Activated T-helper 2 cell treated with anti-CD3 and anti-CD28 coated beads, Interferon-gamma antibody, Interleukin-2, Interleukin-4, amounts not matched to agents 10 μg/mL and 5 μg/mL and 100 μg/mL, durations not matched to agents 14 hours and 24 hours and 36 hours (primary cell): ENCODE measurements at places on chromosomes 16 and 17. TPM values are rescaled to one million over a fixed set of nuclear protein-coding genes. Genes with fewer than 3 reads are reported as not detected.

DNA sequence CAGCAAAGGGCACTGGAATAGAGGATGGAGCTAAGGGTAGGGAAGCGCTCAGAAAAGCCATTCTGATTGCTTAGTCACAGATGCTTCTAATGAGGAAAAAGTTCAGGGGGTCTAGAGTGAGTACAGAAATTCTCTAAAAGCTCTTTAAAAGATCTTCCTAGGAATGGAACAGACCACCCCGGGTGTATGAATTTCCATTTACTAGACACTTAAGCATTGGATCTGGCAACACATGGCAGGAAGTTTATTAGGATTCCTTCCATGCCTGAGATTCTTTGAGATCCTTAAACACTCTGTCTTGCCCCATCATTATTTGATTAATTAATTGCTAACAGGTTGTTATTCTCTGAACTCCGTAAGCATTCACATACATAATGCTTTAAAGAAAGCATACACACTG is 8.5 kb downstream of the KRTAP9-7 start:
- DNase-seq: no peak

DNA sequence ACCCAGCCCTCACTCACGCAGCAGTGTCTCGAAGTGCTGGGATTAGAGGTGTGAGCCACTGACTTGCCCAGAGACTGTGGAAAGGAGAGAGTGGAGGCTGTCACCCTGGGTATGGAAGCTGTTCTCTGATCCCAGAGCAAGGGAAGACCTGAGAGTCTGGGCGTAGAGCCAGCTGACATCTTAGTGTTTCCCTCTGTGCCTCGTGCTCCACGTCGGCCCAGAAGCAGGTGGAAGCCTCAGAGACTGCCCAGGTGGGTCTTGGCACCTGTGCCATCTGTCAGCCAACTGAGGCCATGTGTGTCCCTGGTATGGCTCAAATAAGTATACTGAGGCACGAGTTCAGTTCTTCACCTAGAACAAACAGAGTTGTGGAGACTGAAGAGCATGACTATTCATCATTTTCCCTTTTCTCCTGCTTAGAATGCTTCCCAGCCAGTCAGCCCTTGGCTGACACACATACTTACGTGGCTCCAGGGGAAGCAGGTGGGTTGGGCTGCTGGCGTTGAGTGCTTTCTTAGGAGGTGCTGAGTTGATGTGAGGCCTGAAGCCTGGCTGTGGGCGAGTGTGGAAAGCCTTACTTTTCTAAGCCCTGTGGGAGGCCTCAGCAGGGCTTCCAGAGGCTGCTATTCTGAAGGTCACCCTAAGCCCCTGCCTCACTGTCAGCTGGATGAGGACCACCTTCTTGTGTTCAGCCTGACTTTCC is 8.1 kb downstream of the CTRL start:
- no peak for DNase-seq

SHISA9 gene
- not detected in 2 replicates for total RNA-seq

BOLA2B gene
- 225 and 245 TPM in 2 replicates for total RNA-seq

WIPF2 gene
- 26.9 and 27.2 TPM in 2 replicates for total RNA-seq

KRT9 gene
- total RNA-seq: not detected in 2 replicates

DNA sequence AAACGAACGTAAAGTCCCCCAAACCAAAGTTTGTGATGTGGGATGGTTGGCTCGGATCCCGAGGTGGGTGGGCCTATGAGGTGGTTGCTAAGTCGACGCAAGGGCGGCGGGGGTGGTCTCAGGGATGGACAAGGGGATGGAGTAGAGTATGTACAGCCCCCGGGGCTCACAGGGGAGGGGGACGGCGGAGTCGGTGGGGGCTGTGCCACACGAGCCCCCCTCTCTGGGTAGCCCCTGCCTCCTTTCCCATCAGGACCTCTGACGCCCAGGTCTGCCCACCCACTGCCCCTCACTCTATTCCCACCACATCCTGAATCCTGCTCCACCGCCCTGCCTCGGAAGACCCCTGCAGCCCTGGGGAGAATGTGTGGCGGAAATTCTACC is 15.2 kb downstream of the IL34 start:
- no peak for DNase-seq

GRCh38 chr16:13902677-13903076 is 17.3 kb upstream of the ERCC4 start:
- DNase-seq: no peak

DNA sequence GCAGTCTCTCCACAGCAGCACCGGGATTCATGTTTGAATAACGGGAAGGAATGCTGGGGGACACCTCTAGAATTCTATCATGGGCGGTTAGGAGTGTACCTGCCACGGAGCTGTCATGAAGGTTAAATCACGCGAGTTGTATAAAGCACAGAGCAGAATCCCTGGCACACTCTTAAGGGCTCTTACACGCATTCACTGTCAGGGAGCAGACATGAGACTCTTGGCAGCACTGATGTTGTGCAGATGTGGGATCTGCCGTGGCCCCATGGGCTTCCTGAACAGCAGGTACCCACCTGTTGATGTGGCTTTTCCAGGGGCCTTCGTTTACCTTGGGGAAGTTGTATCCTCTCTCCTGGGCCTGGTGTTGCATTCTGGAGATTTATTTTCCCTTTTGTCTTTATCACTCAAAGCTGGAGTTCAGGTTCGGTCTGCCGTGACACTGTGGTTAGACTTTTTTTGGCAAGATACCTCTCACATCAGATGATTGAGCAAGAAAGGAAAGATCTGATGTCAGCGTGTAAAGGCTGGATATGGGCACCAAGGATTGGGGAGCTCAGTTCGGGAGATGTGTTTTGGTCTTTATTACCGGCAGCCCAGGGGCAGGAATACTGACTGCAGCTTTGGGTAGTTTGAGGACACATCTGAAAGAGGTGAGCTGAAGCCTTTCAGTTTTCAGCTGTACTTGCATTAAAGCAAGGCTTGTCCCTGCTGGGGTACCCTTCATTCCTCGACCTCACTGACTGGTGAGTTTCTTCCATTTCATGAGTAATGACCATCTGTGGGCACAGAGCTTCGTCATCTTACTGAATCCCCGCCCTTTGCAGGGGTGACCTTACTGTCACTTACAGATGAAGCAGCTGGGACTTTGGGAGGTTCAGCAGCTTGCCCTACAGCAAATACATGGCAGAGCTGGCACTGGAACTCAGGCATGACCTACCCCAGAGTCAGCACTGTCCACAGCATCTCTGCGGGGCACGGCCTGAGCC is 19.3 kb downstream of the KNOP1 start:
- no peak for DNase-seq
